Fibroblast of the aortic adventitia (primary cell): ENCODE measurements at places on chromosomes 7 and 10.

GRCh38 chr7:41730161-41730560 lies 27.3 kb upstream of the INHBA start:
- DNase-seq: no peak

DNA sequence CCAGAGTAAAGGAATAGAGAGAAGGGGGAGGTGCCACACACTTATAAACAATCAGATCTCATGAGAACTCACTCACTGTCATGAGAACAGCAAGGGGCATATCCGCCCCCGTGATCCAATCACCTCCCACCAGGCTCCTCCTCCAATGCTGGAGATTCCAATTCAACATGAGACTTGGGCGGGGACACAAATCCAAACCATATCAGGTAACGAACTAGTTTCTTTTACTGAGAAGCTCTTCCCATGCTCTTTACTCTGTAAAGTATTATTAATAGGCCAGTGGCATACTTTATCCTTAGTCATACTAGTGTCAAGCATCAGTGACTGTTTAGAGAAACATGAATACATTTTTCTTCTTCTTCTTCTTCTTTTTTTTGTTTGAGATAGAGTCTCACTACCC lies 39.4 kb upstream of the ZNF488 start:
- DNase-seq: no peak

DNA sequence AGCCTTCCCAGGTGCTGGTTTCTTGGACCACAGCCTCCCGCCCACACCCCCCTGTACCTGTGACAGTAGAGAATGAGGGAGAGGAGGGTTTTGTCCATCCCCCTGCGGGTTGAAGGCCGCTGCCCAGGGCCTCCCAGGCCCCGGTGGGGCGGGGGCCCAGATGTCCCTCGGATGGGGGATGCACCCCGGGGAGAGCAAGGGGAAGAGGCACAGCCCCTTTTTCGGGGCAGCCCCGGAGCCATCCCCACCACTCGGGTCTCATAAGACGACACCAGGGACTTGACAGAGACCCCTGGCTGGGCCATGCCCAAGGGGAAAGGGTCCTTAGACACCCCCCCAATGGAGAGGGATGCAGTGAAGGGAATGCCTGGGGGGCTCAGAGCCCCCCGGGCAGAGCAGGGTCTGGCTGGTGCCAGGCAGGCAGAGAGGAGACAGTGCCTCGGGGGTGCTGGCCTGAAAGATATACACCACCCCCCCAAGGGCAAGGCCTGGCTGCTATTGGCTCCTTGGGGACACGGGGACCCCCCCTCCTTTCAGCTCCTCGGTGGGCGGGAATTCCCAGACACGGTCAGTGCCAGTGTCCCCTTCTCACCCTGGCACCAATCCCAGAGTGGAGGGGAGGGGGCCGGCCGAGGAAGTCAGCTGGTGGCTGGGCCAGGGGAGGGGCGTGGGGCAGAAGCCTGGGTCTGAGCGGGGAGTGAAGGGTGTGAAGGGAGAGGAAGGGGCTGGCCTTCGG lies 3.7 kb upstream of the SPACDR start:
- no peak for DNase-seq

DNA sequence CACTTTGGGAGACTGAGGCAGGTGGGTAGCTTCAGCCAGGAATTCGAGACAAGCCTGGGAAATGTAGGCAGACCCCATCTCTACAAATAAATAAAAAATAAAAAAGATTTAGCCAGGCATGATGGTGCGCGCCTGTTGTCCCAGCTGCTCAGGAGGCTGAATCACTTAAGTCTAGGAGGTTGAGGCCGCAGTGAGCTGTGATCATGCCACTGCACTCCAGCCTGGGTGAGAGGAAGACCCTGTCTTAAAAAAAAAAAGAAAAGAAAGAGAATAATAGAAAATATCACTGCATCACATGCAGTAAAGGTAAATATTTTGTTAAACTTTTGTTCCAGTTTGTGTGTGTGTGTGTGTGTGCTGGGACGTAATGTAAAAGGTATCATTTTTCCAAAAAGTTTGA lies 3.0 kb downstream of the STRIP2 start:
- no peak for DNase-seq

DNA sequence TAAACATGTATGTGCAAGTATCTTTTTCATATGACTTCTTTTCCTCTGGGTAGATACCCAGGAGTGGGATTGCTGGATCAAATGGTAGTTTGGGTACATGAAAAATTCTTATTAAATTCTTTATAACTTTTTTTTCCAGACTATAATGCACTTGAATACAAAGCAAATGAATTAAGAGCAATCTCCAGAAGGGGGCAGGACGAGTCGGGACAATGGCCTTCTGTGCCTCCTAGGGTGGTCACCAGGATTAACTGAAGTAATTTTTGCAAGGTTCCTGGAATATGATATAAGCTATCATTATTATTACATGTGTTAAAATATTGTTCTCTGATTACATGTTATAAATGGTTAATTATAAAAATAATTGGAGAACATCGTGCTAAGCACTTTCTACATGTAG lies 127.2 kb downstream of the PPP1R17 start:
- DNase-seq: peak; percentile 39

- peak; percentile 3 for DNase-seq
Observed at GRCh38 chr7:69162931-69163670, 435.2 kb upstream of the AUTS2 start.

- no peak for DNase-seq
Observed at GRCh38 chr7:149007611-149008010, 20.7 kb downstream of the PDIA4 start.

- no peak for DNase-seq
Observed at GRCh38 chr7:53675835-53676234, 640.4 kb downstream of the POM121L12 start.

DNA sequence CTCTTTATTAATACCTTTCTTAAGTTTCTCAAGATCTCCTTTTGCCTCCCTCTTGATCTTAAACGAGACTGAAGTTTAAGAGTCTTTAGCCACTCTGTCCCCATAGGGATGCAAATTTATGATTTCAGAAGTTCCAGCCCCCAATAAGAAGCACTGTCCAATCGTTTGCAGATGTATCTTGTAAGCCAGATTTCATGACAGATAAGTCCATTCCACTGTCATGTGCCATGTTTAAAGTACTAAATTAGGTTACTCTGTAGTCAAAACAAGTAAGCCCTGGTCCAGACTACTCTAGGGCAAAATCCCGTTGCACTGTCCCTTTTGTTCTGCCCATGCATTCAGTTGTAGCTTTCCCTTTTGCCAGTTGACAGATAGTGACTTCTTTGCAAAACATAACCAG lies 157.2 kb upstream of the KAT6B start:
- DNase-seq: no peak

DNA sequence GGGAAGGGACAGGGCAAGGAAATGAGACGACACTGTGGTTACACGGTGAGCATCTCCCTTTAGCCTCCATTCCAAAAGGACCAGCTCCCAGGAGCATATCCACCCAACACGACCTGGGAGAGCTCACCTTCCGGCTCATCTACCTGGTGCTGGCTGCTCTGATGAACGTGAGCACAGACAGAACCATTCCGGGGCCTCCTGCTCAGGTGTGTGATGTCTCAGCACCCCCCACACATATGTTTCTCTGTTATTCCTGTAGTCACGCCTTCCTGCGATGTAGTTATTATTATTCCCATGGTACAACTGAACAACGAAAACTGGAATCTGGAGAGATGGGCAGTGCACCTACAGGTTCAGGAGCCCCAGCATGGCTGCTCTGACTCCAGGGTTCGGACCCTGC lies 20.5 kb upstream of the GPR26 start:
- no peak for DNase-seq

DNA sequence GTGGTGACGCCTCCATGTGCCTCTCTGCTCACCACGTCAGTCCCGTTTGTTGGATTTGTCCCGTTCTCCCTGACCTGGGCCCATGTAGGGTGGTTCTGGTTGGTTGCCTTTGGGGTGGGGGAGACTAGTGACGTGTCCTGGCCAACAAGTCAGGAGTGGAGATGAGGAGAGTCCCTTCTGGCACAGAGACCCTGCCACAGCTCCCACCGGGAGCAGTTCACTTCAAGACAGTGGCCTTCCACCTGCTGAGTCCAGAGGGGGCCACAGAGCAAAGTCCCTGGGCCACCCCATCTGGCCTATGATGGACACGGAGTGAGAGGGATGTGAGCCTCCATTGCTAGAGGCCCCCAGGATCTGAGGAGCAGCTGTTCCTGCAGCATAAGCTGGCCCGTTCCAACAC lies 405.6 kb downstream of the TCERG1L start:
- DNase-seq: no peak

DNA sequence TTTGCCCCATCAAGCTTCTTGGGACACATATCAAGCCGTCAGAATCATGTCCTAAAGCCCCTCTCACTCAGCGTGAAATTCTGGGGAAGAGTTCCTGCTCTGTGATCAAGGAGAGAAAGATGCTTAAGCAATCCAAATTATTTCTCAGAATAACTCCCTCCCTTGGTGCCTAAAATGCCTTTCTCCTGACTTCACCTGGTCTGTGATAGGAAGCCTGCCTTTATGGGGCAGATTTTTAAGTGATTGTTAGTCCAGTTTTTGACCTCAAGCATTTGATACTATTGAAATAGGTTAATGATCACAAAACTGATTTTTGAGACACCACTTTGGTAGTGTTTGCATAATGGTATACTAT lies 76.4 kb upstream of the MAGI2 start:
- no peak for DNase-seq

GRCh38 chr7:151724920-151725584 lies 151.9 kb downstream of the PRKAG2 start:
- DNase-seq: no peak

- no peak for DNase-seq
Observed at GRCh38 chr7:144048648-144049047, at the start of gene OR2A5. Gene OR2A5 (plus strand): TSS chr7:144048948. CDS start chr7:144050402, 1,454 bp downstream.

DNA sequence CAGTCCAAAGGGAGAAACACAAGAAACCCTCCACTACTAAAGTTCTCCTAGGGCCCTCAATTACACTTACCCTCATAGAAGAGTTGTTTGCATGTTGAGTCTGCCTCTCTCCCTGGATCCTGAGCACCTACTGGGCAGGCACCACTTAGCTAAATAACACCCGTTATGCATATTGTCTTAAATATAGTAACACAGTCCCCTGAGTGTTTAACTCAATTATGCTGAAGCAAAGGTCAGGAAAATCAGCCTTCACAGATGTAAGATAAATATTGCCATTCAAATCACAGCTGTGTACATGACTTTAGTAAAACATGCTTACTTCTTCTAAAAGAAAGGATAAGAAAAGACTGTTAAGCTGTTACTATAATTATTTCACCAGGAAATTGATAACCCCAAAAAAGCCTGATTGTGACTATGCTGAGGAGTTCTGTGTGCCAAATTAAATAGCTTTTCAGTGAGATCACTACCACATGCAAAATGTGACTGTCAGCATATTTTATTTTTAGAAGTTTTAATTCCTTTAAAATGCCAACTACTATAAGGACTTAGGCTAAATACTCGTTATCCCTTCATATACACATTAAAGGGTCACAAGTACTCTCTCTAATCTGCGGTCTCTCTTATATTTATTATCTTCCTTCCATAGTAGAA lies 733.9 kb upstream of the PHF14 start:
- DNase-seq: no peak

DNA sequence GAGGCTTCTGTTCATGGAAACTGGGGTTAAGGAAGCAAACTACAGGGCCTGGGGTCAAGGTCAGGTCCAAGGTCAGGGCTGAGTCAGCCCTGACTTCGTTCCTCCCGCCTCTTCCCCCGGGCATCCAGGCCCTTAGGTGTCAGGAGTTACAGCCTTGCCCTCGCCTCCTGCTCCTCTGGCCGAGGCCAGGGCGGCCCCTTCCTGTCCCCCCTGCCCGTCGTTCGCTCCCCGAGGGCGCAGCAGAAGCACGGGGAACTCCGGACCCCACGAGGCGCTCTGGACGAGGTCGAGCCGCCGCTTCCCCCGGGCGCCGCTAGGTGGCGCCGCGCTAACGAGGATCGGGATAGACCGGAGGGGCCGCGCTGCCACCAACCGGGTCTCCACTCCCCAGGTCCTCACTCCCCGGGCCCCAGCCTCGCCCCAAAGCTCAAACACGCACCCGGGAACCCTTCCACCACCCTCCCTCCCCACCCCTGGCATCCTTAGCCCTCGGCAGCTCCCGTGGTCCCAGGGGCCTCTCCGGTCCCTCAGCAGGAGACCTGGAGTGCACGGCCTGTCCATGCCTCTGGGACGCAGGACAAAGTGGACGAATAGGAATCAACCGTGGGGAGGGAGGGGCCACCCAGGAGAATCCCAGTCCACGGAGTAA lies 59.2 kb upstream of the MYL10 start:
- DNase-seq: peak; percentile 59

GRCh38 chr10:70478191-70479164 lies at the start of gene PALD1:
Gene PALD1 (plus strand): TSS chr10:70478767. CDS start chr10:70525952, 47,185 bp downstream.
- DNase-seq: peak; percentile 10
